Activated CD8-positive, alpha-beta T cell treated with anti-CD3 and anti-CD28 coated beads for 36 hours (primary cell): ENCODE measurements at places on chromosomes 2 and 18. TPM values are rescaled to one million over a fixed set of nuclear protein-coding genes. Genes with fewer than 3 reads are reported as not detected.

- no peaks in the 10 kb centered on the region for H3K27me3 ChIP-seq
- H3K36me3 ChIP-seq, result peaks cover 97% of the 10 kb centered on the region
- peak overlapping the region; percentile 90 for H3K4me3 ChIP-seq
- peak overlapping the region; percentile 94 for H3K27ac ChIP-seq
- no peak for DNase-seq
These were observed 11.3 kb downstream of the CYTIP start for GRCh38 chr2:157432475-157433106.

Gene RSAD2
- total RNA-seq, result 3.7 TPM

Gene TEX44
- total RNA-seq, result not detected

- no peak overlapping the region for H3K4me3 ChIP-seq
- H3K36me3 ChIP-seq, result no peaks in the 10 kb centered on the region
- H3K4me1 ChIP-seq, result no peaks in the 10 kb centered on the region
- DNase-seq, result no peak
- peaks cover 1% of the 10 kb centered on the region for H3K27me3 ChIP-seq
These were observed 247.4 kb upstream of the CHAC2 start for GRCh38 chr2:53519918-53520841.
